Stimulated activated CD4-positive, alpha-beta T cell treated with anti-CD3 and anti-CD28 coated beads, TNF-alpha, amount 100 ng/mL, for 4 hours (primary cell): ENCODE measurements at places on chromosomes 7 and 10.

DNA sequence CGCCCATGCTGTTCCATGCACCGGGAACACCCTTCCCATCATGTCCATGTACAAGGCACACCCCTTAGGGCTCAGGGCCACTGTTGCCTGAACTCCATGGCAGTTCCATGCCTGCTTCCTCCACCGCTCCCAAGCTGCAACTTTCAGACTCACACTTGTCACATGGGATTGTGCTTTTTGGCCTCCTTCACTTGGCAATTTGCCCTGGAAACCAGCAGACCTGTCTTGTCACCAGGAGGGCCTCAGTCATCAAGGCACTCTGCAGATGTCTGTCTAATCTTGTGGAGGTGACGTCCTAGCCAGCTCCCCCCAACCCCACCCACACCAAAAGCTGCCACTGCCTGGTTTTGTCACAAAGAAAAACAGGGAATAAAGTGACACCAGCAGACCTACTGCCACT lies 47.5 kb downstream of the CARD11 start:
- DNase-seq, result no peak

DNA sequence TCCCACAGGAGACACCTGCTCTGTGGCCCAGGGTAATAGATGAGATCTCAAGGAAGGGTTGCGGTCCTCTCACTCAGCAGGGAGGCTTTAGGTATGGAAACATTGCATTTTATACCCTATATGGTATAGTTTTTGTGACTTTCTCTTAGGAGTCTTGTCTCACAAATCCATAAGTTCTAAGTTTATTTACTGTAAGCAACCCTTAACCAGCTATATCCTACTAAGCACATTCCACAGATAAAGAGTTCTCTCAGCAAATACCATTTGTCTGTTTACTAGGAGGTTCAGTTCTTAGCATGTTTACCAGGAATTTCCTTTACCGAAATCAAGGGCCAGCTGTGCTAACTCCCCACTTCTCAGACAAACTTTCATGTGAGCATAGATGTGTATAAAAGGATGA lies 66.9 kb downstream of the ANLN start:
- DNase-seq, result no peak

GRCh38 chr10:60820093-60820754 lies 41.9 kb downstream of the CDK1 start:
- no peak for DNase-seq

GRCh38 chr7:20279979-20280378 lies 50.7 kb upstream of the ITGB8 start:
- no peak for DNase-seq

- DNase-seq, result no peak
These were observed 53.0 kb downstream of the ARHGAP12 start for GRCh38 chr10:31875608-31876007.

- DNase-seq, result no peak
These were observed 11.1 kb downstream of the STK17A start for GRCh38 chr7:43594020-43594419.

GRCh38 chr7:102463841-102464576 lies 654 bp downstream of the ALKBH4 start:
- no peak for DNase-seq

- no peak for DNase-seq
These were observed 127.4 kb downstream of the ZNF365 start for GRCh38 chr10:62501547-62501946.

DNA sequence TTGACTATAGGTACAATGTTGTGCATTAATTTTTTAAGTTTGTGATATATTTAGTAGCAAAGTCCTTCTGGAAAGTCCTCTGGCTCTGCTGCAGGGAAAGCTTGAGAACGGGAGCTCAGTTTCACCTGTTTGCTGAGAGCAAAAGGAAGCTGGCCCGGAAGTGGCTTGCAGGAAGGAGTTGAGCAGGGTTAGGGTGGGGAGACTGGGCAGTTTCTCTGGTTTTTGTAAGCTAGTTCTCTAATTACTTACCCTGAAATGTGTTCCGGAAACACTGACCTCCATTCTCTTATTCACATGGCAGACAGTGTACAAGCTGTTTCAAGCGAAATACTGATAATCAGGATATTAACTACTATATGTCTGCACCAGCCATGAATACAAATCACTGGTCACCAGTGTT lies 22.3 kb downstream of the MAP3K8 start:
- no peak for DNase-seq

- no peak for DNase-seq
These were observed 122.7 kb upstream of the TMEM229A start for GRCh38 chr7:124155432-124156022.

DNA sequence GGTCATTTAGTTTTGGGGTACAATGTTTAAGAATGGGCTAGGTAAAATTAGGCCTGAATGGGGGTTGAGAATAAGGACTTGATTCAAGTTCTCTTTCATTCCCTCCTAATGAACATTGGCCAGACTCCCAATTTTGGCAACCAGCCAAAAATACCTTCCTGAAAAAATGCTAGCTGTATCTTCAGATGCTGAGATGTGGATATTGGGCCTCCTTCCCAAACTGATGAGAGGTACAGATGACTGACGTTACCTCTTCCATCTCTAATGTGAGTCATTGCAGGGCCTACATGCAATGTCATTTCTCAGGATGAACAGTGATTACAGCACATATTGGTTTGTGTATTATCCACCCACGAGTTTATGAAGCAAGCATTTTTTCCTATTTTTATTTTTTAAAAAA lies 151.6 kb downstream of the SND1 start:
- DNase-seq, result no peak

DNA sequence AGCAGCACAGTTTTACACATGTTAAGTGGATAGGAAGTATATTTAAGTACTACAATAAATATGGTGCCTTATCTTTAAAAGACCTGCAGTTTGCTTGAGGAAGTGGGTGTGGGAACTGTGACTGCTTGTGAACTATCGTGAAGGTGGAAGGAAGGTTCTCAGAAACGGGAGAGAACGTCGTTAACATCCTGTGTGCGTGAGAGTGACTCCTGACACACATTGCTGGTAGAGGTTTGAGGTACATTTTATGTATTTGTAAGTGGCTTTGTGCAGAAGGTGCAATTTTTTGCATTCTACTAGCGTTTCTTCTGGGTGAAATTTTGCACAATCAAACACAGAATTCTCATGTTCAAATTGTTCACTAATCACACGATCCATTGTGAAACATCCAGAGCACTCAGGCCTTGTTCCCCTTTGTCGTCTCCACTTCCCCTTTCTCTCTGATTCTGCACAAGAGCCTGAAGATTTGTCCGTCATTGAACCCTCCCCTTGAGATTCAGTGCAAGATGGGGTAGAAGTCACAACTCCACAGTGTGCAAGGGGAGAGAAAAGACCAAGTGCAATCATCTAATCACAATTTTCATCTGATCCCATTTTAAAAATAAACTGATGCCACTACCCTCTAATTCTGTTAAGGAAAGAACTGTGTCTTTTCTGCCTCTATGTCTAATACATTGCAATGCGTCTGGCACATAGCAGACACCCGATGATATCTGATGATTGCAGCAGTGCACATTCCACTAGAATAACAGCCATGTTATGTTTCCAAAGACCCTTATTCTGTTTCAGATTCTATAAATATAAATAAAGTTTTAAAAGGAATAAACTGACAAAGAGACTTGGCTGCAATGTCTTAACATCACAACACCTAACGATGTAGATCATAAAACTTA lies 279.9 kb downstream of the NEBL start:
- DNase-seq, result no peak

DNA sequence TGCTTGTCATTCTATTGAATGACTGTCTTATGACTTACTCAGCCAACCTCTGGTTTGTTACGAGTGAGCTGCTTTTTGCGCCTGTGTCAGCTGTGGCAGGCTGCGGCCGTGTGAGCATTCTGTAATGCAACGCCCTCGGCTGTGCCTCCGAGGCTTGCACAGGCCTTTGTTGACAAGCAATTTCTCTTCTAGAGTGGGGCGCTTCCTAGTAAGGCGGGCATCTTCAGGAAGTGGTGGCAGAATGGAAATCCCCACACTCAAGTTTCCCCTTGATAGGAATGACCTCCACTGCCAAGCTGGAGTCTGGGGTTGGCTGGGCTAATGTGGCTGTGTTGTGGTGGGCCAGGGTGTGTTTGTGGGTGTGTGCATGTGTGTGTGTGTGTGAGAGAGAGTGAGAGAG lies 20.2 kb upstream of the TMEM178B start:
- peak; percentile 37 for DNase-seq

DNA sequence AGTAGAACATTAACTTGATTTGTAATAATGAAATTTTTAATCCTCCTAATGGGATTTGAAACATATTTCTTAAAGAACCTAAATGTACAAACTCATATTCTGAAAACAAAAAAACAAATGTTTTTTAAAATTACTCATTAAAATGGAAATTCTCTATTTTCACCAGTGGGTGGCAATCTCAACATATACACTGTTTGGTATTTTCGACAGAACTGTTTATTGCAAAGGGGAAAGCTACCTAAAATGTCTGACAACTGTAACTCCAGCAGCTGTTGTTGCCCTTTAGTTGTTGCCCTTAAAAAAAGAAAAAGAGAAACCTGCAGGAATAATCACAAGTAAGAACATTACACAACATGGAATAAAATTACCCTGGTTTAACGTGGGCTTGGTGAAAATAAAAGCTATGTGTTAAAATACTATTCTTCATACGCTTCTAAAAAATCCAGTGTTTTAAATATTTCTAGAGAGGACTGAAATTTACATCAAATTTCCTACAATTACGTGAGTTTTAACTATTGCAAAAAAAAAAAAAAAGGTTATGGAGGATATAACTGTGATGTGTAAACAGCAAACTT lies 54.5 kb downstream of the COL1A2 start:
- no peak for DNase-seq

DNA sequence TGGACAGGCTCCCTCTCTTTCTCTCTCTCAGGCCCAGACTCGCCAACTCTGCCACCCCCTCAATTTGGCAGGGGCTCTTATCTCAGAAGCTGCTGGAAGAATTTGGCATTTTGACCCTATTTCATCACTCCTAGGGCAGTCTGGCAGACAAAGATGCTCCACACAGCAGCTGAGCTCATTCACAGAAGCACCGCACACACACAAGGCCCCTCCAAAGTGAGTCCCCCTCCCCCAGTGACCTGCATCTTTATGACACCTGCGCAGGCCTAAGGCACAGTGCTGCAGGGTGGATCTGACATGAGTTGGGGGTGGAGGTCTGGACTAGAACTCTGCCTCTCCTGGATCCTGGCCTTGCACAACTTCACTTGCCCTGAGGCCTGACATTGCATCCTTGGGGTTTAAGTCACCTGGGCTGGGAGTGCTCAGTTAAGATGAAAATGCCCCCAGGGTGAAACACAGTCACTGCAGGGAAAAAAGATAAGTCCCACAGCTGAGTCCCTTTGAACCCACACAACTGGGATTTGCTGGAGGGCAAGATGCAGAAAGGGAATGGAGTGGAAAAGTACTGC lies 41.1 kb upstream of the DUSP5 start:
- DNase-seq, result no peak

- DNase-seq, result no peak
These were observed 33.0 kb upstream of the UNC5B start for GRCh38 chr10:71179382-71179781.

DNA sequence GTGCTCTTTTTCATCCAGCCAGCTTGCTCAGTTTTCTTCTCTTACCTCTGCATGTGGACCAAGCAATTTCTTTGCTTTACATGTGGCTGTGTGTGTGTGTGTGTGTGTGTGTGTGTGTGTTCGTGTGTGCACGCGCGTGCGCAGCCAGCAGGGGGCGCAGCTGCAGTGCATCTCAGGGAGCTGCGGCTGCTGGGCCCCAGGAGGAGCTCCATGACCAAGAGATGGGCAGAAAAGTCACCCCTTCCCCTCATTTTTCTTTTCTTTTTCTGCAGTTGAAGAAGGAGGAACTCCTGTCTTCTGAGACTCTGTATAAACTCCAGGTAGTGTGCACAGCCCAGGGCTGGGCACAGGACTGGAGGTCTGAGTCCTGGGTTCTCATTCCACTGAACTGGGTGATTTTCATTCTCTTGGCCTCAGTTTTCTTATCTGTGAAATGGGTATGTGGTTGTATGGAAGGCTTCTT lies 41.8 kb downstream of the BLNK start:
- DNase-seq, result peak; percentile 28

DNA sequence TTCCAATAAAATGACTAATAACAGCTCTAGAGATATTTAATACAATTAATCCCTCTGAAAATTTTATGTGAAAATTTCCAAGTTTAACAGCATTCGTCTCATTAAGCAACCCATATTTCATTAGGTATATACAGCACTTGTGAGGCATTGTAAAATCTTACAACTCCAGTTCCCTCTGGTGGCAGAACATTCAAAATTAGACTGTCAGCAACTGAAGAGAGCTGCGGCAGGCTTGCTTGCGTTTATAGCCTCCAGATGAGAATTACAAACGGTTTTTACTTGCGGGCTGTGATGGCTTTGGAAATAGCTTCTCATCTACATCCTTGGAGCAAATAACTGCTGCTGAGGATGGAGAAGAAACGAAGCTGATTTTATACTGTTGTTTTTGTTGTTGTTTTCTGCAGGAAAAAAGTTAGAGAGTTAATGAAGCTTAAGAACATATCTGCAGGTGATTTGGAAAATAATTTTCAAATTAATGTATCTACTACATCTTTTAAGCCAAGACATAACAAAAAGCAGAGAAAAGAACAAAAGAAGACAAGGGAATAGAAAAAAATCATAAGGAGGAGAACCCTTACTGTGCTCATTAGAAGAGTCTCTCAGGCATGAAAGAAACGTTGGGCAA lies 171.3 kb downstream of the MAGI2 start:
- no peak for DNase-seq

- no peak for DNase-seq
These were observed 76.9 kb downstream of the LRMDA start for GRCh38 chr10:75508239-75508813.

DNA sequence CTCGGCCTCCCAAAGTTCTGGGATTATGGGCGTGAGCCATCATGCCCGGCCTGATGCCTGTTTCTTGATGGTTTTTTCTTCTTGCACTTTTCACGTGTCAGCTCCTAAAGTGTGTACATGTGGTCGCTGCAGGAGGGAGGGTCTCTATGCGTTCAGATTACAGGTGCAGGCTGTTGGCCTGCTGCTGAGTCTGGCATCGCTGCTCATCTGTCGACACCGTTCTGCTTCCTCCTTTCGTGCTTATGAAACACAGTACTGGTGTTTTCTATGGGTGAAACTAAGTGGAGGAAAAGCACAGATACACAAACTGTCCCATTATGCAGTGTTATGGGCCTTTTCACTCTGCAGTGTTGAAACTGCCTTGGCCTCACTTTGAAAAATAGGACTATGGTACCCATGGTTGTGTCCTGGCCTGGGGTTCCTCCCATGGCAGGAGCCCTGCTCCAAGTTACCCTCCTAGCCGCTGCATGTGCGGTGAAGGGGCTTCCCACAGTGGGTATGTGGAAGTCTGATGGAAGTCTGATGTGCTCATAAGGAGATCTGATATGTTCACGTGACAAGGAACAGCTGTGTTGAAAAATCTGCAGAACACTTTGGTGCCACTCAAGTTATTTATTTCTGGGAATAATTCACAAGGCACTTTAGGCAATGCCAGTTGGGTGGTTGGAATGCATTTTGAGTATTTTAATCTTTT lies 23.5 kb downstream of the OGDH start:
- DNase-seq, result no peak

- DNase-seq, result no peak
These were observed 159.2 kb upstream of the PITRM1 start for GRCh38 chr10:3331690-3332230.
